MM.1S (cell line): ENCODE measurements at places on chromosomes 4 and X.
A peak's percentile ranks its signal among the peaks of the same experiment; 100 is the strongest.

- DNase-seq = no peak
Observed at GRCh38 chrX:9429767-9430166, 35.1 kb upstream of the TBL1X start.

GRCh38 chrX:31093639-31093975 lies 21.8 kb upstream of the FTHL17 start:
- DNase-seq = no peak

- DNase-seq = peak; percentile 41
Observed at GRCh38 chrX:103688946-103689345, 2.4 kb upstream of the MORF4L2 start.

GRCh38 chrX:106874075-106874474 lies 29.1 kb downstream of the RIPPLY1 start:
- DNase-seq = peak; percentile 54

DNA sequence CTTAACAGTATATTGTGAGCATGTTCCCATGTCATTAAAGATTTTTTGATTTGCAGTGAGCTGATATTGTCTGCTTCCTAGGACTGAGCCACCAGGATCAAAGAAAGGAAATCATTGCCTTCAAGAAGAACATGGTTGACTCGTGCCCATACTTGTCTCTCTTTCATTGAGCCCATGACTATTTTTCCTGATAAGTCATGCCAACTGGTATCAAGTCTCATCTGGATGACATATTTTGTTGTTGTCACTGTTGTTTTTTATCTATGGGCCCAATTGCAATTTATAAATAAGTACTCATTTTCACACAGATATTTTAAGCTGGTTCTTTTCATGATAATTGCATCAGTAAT lies 10.2 kb upstream of the RHOH start:
- no peak for DNase-seq

DNA sequence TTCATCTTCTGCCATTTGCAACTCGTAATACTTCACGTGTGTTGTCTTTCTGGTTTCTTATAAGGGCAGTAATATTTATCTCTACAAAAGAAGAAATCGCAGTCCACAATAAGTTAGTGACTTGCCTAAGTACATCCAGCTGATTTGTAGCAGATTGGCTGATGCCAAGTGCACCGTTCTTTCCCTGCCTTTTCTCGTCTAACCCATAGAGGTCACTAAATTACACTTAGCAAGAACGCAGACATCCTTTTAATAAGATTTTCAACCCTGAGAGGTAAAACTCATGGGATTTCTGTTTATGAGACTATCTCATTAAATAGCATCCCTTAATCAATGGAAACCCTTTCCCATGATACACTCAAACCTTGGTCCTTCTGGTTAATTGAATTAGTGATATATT lies 408.6 kb upstream of the ACTRT1 start:
- no peak for DNase-seq

DNA sequence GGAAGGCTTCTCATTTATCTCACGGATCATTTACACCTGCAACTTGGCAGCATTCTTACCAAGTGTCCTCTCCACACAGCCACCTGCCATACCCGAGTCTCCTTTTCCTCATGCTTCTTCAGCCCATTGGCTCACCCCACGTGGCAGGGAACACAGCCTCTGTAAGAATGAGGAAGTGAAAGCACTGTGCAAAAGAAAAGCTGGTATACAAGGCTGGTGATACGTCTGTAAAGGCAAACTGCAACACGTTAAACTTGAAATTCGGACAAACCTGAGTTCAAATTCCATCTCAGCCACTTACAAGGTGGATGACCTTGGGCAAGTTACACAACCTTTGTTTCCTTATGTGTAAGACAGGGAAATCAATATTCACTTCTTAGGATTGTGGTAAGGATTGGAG lies 164.0 kb upstream of the RASGEF1B start:
- peak; percentile 82 for DNase-seq

- no peak for DNase-seq
Observed at GRCh38 chr4:21211846-21212245, 511.6 kb downstream of the PACRGL start.

DNA sequence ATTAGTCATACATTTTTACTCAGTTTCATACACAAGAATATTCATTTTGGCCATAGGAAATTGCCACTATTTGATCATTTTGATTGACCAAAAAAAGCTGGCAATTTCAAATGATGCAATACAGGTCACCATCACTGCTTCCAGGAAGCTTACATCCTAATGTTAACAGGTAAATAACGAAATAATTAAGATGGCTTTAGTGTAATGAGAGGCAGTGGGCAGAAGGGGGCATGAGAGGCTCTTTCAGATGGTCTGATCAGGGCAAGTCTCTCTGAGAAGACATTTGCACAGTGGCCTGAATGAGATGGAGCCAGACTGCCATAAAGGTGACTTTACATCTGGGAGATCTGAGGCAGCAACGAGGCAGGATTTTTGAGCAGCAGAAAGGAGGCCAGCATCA lies 170.7 kb downstream of the SLIT2 start:
- peak; percentile 44 for DNase-seq

DNA sequence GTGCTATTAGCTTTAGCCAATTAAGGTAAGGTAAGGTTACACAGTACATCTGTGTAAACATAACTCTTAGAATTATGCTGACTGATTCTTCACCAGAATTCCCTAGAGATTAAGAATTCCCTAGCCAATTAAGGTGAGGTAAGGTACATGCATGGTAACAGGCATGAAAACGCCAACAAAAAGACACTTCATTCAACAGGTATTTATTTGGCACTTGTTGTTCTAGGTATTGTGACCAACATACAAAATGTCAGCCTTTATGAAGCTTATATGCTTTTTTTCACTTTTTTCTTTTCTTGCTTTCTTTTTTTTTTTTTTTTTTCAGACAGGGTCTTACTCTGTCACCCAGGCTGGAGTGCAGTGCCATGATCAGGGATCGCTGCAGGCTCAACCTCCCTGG lies 47.2 kb downstream of the EDNRA start:
- DNase-seq = no peak

DNA sequence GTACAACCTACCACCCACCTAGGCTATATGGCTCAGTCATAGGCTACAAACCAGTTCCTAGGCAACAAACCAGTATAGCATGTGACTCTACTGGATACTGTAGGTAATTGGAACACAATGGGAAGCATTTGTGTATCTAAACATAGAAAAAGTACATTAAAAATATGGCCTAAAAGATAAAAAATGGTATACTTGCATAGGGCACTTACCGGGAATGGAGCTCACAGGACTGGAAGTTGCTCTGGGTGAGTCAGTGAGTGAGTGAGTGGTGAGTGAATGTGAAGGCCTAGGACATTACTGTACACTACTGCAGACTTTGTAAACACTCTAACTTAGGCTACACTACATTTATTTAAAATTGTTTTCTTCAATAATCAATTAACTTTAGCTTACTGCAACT lies 139.2 kb upstream of the RBPJ start:
- DNase-seq = no peak

DNA sequence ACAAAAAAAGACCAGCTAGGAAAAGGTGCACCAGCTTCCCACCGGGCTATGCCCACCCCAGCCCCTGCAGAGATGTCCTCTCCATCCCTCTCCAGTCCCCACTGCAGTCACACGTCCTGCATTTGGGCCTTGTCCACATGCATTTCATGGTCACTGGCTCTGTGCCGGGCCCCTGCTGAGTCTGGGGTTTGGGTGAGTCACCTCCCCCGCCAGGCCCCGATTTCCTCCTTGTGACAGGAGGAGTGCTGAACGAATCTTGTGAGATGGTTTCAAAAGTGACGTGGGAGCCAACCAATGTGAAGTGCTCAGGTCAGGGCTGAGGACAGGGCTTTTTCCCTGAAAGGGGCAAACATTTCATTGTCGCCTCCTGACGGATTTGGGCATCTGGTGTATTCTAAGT lies 7.1 kb downstream of the CPZ start:
- no peak for DNase-seq

- DNase-seq = no peak
Observed at GRCh38 chrX:9824554-9824953, 38.3 kb downstream of the SHROOM2 start.

- DNase-seq = no peak
Observed at GRCh38 chr4:147753047-147753446, 21.2 kb downstream of the ARHGAP10 start.

- no peak for DNase-seq
Observed at GRCh38 chr4:8301851-8302730, 32.5 kb downstream of the HTRA3 start.

DNA sequence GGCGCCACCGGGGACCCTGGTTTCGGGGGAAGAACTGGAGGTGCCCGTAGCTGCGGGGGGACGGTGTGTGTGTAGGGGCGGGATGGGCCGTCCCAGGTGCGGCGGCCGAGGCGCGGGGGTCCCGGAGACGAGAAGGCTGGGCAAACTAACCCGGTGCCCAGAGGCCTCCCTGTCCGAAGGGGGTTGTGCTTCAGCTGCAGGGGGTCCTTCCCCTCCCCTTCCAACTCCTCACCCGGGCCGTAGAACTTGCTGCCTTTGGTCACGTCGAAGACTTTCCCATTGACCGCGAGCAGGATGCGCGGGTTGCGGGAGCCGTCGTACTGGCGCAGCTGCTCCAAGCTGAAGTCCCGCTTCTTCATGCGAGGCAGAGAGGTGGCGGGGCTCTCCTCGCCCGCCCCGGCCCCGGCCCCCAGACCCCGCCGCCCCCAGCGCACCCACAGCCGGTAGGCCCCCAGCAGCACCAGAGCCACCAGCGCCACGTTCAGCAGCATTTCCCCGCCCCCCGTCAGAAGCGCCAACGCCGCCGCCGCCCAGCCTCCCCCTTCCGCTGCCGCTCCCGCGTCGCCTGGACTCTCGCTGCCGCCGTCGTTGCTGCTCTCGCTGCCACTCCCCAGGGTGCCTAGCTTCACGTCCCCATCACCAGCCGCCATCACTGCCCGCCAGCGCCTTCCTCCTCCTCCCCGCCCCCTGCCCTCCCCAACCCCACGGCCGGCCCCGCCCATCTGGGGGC lies at the start of gene PGRMC2:
PGRMC2 (minus strand) TSS at position 673 of the 730 bp plus-strand sequence; CDS start at position 650, 23 bp downstream.
- DNase-seq = peak; percentile 34

DNA sequence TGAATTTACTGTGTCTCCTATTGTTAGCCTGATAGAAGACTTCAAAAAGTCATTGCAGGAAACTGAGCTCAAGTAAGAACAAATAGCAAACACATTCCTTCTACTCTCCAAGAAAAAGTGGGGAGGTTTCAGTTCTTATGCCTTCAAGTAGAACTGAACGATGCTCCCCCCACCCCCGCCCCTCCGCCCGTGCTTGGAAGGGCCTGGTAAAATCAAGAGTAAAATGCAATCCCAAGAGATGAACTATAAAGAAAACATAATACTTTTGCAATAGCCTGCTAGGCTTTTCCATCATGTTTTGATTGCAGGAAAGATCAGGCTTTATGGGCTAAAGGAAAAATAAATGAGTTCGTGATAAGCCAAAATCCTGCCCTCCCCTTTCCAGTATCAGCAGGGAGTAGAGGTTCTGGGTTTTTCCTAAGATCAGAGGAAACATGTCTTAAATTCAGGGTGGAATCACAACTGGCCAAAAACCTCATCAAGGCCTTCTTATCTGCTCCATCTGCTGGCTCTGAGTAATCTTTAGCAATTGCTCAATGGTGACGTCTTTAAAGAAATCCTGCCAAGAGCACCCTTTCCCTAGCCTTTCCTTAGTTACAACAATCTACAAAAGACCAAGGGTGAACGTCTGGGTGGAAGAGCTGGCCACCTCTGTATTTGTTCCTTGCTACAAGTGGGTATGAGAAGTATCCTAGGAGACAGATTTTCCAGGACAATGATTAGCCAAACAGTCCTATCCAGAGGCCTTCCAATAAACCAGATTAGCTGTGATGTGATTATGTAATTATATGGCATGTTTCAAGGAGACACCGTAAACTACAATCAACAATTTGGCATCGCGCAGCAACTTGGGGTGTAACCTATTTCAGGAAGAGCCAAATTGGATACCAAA lies 66.3 kb upstream of the FAM9C start:
- DNase-seq = no peak

DNA sequence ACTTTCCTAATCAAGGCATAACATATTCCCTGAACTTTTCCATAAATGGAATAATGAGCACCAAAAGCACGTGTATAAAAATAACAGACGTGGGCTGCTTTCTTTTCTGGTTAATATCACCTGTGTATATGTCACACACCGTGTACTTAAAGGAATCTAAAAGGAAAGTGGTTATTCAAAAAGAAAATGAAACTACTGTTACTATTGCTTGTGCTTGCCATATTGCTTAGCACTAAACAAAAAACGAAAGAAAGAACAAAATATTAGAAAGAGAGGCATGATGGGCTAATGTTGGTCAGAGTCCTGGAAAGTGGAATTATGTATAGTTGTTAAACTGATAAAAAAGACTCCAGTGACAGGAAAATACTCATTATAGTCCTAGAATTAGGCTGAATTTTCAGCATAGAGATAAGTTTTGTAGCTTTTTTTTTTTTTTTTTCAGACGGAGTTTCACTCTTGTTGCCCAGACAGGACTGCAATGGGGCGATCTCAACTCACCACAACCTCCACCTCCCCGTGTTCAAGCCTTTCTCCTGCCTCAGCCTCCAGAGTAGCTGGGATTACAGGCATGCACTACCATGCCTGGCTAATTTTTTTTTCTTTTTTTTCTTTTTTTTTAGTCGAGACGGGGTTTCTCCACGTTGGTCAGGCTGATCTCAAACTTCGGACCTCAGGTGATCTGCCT lies 123.2 kb downstream of the PABPC4L start:
- peak; percentile 82 for DNase-seq

DNA sequence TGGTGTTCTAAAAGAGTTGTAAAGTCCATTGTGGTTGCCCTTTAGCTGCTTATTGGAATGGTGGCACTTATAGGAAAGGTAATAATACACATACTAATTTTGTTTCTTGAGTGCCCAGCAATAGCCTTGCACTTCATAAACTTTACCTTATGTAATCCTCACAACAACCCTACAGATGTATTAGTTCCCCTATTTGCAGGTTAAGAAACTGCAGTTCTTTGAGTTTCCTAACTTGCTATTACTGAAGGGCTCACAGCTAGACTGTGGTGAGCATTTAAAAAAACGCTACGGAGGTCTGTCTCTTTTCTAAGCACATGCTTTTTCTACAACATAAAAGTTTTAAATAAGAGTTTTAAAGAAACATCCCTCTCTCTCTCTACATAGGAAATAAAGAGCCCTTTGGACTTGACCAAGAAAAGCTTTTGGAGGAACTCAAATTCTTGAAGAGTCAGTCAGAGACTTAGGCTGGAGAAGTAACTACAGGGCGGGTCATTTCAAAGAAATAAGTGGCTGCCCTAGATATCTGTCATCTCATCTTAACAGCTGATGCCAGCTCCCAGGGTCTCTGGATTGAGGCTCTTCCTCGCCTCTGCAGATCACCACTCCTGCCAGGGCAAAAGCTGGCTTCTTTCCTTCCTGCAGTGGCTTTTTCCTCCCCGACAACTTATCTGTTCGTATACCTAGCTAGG lies 42.0 kb upstream of the FBXW7 start:
- DNase-seq = no peak

- DNase-seq = no peak
Observed at GRCh38 chr4:101818362-101818761, 27.8 kb downstream of the BANK1 start.

- DNase-seq = no peak
Observed at GRCh38 chrX:13028871-13029636, 15.4 kb downstream of the FAM9C start.
